ENCODE measurements at places on chromosomes 2 and 18.

- DNase-seq = no peak
Observed at GRCh38 chr2:176817061-176817565, 395.5 kb upstream of the HNRNPA3 start.

DNA sequence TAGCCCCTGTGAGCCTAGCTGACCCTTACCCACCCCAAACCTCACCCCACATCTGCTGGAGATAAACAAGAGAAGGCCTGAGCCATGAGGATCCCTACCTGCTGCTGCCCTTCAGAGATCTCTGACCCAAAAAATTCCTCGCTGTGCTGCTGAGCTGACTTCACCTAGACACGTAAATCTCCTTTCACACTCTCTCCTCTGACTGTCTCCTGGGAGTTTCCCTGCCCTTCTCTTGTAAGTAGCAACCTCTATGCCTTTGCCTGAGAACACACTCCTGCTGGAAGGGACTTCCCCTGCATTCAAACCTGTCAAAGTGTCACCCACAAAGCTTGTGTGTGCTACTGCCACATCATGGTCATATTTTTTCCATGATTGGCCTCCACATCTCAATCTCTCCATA lies 134.2 kb upstream of the NOL4 start:
- no peak for DNase-seq

- no peak for DNase-seq
Observed at GRCh38 chr18:70234667-70235459, 29.4 kb upstream of the RTTN start.

- no peak for DNase-seq
Observed at GRCh38 chr2:187421519-187421918, 26.5 kb downstream of the CALCRL start.

GRCh38 chr18:70146174-70146573 lies 59.3 kb downstream of the RTTN start:
- no peak for DNase-seq

- no peak for DNase-seq
Observed at GRCh38 chr2:195763866-195764265, 106.8 kb downstream of the SLC39A10 start.

DNA sequence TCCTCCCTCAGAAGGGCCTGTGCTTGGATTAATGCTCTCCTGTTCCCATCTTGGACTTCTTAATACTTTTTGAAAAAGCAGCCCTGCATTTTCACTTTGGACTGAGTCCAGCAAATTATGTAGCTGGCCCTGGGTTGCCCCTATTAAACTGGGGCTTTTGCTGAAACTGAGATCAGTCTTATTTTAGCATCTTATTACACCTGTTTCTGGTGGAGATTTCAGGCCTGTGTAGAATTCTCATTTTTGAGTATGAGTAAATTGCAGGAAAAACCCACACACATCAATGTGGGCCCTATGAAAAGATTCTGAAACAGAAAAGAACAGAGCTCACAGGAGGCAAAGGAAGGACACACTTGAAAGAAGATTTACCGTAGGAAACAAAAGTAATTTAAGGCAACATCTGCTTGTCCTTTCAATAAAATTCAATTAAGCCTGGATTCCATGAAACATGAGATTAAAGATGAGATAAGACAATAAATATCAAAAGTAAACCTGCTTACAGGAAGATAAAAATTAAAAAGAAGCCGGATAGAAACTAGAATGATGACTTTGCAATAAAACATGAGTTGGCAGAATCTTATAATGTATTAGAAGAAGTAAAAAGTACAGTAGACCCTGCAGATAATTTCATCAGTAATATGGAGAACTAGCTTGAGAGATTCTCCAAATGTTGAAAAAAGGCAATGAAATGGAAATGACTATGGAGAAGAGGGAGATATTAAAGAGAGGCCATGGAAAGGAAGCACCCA lies 90.7 kb upstream of the GCFC2 start:
- DNase-seq = no peak

Measured in neural crest cell (in vitro differentiated cells).